GM23248 (cell line): ENCODE measurements at places on chromosomes 13 and 19. TPM values are rescaled to one million over a fixed set of nuclear protein-coding genes. Genes with fewer than 3 reads are reported as not detected.

- DNase-seq, result no peak
These were observed 1.7 kb upstream of the PNKP start for GRCh38 chr19:49869009-49869483.

- no peak for DNase-seq
These were observed 19.7 kb upstream of the IPO5 start for GRCh38 chr13:97933776-97934175.

DNA sequence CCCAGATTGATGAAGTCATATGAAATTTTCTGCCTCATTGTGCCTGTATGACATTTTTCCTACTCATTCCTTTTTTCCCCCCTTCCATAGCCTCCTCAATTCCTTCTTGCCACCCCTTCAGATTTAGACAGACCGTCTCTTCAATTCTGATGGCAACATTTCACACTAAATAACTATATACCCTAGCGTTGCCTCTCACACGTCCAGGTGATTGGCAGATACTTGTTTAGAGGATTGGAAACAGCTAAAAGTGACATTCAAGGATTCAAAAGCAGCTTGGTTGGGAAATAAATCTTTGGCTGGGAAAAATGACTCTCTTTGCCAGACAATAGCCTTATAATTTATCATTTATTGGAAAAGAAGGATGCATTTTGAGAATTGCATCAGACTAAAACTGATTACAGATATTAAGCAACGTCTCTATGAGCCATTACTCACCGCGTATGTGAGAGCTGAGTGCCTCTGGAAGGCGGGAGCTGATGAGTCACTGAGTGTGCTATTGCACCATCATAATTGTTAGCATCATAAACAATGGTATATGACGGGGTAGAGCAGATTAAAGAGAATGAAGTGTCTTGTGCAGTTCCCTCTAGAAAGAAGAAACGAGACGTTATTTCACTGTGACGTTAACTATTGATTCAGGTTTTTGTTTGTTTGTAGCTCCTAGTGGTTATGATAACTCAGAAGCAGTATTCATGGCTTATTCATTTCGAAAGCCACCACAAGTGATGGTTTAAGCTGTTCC lies 61.1 kb upstream of the FAM216B start:
- DNase-seq, result peak; percentile 98

- DNase-seq, result no peak
These were observed 14.3 kb downstream of the BCAT2 start for GRCh38 chr19:48796298-48797083.

GRCh38 chr13:102020611-102021216 lies 381.1 kb downstream of the FGF14 start:
- DNase-seq, result no peak

- peak; percentile 2 for DNase-seq
These were observed 59.4 kb downstream of the ZDHHC20 start for GRCh38 chr13:21399741-21400140.

- DNase-seq, result peak; percentile 13
These were observed 114.8 kb downstream of the LRCH1 start for GRCh38 chr13:46667687-46668281.

- DNase-seq, result no peak
These were observed 347.5 kb downstream of the GPC5 start for GRCh38 chr13:91745967-91746366.

GRCh38 chr19:6229951-6230712 lies 49.6 kb downstream of the MLLT1 start:
- no peak for DNase-seq

GRCh38 chr13:34627509-34628208 lies 314.4 kb upstream of the NBEA start:
- no peak for DNase-seq

- peak; percentile 59 for DNase-seq
These were observed 23.1 kb upstream of the INTS6 start for GRCh38 chr13:51475727-51476501.

DNA sequence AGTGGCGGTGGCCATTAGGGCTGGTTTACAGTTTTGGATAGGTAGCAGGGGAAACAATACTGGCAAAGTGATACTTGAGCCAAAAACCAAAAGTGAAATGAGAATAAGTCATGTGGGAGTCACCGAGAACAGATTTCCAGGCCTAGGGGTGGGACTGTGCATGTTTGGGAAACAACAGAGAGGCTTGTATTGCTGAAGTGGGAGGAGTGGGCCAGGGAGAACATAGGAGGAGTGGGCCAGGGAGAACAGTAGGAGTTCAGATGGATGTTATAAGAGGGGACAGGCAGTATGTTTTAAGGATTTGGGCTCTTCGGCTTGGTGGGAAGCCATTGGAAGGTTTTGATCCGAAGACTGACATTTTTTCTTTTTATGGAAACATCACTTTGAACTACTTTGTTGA lies 35.5 kb downstream of the AKAP11 start:
- DNase-seq, result no peak

- peak; percentile 86 for DNase-seq
These were observed 10.2 kb upstream of the CCDC97 start for GRCh38 chr19:41299755-41300089.

DNA sequence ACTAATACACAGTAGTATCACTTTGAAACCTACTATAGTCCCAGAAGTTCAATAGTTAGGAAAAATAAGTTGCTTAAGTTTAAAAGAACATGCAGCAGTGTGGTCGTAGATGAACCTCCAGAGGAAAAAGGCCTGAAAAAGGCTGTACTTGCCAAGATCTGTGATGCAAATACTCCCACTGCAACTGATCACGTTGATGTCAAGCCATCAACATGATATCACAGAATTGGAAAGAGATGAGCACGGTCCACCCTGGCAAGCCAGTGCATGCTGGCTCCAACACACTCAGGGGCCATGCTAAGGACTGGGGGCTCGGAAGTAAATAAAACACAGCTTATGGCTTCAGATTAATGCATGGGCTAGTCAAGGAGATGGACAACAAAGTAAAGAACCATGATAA lies 71.8 kb upstream of the LRCH1 start:
- DNase-seq, result no peak

DNA sequence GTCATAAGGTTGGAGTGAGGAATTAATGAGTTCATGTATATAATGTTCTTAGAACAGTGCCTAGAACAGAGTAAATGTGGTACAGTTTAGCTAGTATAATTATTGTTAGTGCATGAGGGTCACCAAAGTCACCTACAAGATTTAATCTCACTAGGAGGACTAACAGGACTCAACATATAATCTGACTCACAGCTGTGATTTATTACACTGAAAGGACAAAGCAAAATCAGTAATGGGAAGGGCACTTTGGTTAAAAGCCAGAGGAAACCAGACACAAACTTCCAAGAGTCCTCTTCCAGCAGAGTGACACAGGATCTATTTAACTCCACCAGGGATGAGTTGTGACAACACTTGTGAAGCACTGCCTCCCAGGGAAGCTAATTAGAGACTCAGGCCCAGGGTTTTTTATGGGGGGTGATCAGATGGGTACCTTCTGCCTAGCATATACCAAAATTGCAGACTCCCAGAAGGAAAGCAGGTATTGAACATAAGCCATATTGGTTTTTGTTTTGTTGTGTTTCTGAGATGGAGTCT lies 341.2 kb upstream of the DACH1 start:
- DNase-seq, result no peak

GRCh38 chr13:110593430-110594130 lies 21.8 kb upstream of the NAXD start:
- DNase-seq, result peak; percentile 71

- DNase-seq, result peak; percentile 98
These were observed 31.2 kb upstream of the KLF2 start for GRCh38 chr19:16293118-16294091.

DNA sequence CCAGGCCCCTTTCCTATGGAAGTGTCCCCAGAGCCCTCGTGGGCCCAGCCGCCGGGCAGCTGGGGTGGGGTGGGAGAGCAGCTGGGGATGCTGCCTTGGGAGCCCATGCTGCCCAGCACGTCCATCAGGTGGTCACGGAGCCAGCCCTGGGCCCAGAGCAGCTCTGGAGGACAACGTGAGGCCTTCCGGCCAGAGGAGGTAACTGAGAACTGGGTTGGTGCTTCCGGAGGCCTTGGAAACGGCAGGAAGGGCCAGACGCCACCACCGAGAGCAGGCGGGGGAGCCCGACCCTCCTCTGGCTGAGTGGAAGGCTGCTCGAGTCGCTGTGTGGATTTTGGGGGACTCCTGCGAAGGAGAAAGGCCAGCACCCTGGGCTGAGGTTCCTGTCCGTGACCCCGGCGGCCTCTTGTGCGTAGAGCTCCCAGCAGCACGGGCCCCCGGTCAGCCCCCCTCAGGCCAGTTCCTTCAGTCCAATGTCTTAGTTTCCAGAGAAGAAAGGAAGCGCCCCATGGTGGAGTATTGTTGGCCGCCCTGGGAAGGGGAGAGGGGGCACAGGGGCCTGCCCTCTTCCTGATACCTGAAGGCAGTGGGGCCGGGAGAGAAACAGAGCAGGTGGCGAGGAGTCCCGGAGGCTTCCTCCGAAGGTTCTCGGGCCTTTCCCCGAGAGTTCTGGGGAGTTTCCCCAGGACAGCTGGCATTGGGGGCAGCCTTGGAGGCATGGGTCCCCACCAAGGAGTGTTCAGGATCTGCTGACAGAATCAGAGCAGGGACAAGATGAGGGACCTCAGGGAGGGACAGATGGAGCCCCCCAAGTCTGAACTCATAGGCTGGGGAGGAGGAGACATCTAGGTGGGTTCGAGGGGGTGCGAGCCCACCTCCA lies 68.8 kb downstream of the MLLT1 start:
- no peak for DNase-seq

- DNase-seq, result no peak
These were observed 31.8 kb downstream of the LCP1 start for GRCh38 chr13:46150134-46150693.

DNA sequence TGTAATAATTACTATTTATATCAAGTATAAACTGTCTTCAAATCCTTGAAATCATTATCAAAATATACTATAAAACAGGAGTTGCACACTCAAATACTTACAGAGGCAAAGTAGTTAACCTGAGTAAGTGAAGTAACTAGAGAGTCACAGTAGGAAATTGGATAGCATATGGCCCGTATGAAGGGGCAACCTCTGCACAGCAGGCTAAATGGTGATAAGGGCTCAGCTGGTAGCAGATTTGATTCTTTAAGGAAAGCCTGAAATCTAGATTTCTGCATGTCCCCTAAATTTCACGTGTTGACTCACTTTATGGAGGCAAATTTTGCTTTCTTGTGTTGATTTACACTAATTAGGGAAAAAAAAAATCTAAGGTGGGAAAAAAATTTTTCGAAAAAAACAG lies 46.4 kb downstream of the STOML3 start:
- DNase-seq, result no peak

DNA sequence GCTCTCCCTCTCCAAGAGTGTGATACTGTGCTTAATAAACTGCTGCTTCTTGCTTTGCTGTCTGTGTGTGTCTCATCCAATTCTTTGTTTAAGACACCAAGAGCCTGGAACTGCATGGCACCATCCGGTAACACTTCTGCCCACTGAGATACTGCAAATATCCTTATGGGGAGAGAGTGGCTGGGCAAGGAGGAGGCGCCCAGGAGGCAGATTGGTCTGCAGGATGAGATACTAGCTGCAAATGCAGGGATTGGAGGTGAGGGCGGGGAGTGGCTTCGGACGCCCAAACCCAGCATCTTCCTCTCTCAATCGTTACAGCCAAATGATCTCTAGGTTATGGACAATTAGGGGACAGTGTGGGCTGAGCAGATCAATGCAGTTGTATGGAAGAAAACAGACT lies 1.7 kb upstream of the SIGLEC7 start:
- DNase-seq, result no peak

- DNase-seq, result no peak
These were observed 30.3 kb downstream of the LAMP1 start for GRCh38 chr13:113327391-113327765.

The NDUFA11 gene
- polyA plus RNA-seq, result 585 and 588 TPM in 2 replicates

The LILRB1 gene
- 0.06 TPM in 1 of 2 replicates, not detected in the other for polyA plus RNA-seq

The MOB3A gene
- 53.7 and 57.0 TPM in 2 replicates for polyA plus RNA-seq

The RASGRP4 gene
- polyA plus RNA-seq, result not detected in 2 replicates

The WDR62 gene
- 2.6 and 2.7 TPM in 2 replicates for polyA plus RNA-seq

The RFPL4A gene
- not detected in 2 replicates for polyA plus RNA-seq

The ZNF723 gene
- not detected in 2 replicates for polyA plus RNA-seq

The HCN2 gene
- 0.14 TPM in 1 of 2 replicates, not detected in the other for polyA plus RNA-seq

The ERICH6B gene
- polyA plus RNA-seq, result not detected in 2 replicates

The KRTDAP gene
- polyA plus RNA-seq, result not detected in 2 replicates

The ACER1 gene
- polyA plus RNA-seq, result 0.16 TPM in 1 of 2 replicates, not detected in the other

The CD209 gene
- polyA plus RNA-seq, result not detected in 2 replicates

The THSD1 gene
- polyA plus RNA-seq, result 11.5 and 12.0 TPM in 2 replicates
